Stimulated activated CD8-positive, alpha-beta memory T cell treated with anti-CD3 and anti-CD28 coated beads, Interleukin-15, amount 100 ng/mL, for 4 hours (primary cell): ENCODE measurements at places on chromosomes 7 and 10.

- DNase-seq = no peak
Observed at GRCh38 chr7:155466814-155467733, 9.1 kb downstream of the EN2 start.

DNA sequence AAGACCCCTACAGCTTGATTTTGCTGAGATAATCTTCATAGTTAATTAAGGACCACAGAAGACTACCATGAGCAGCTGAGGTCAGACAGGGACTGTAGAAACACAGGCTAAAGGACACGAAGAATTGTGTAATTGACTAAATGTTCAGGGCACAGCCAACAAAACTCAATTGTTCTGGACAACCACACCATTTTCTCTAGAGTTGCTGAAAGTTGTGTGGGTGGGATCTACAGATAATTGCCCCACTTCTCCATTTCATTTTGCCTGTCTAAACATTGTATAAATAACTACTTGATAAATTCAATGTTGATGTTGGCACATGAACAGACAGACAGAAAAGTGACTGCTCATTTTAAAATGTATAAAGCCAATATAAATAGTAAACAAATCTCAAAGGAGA is 39.0 kb upstream of the SLC16A12 start:
- no peak for DNase-seq

DNA sequence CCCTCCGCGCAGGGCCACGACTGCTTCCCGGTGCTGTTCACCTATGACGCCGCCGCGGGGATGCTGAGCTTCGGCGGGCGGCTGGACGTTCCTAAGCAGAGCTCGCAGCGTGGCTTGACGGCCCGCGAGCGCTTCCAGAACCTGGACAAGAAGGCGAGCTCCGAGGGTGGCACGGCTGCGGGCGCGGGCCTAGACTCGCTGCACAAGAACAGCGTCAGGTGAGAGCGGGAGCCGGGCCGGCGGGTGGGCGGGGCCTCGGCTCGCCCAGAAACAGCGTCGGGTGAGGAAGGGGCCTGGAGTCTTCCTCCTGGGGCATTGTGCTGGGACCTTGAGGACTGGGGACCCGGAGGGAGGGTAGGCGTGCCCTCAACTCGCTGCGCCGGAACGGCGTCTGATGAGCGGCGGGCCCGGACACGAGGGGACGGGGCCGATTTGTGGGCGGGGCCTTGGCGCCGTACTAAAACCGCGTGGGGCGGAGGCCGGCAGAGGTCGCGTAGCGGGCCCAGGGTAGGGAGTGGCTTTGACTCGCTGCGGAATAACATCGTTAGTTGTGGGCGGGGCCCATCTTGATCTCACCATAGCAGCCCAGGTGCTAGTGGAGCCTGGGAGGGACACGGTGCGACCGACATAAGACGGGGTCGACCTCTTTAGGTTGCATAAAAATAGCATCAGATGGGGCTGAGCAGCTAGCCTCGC is 15.6 kb downstream of the PDAP1 start:
- DNase-seq = peak; percentile 60

DNA sequence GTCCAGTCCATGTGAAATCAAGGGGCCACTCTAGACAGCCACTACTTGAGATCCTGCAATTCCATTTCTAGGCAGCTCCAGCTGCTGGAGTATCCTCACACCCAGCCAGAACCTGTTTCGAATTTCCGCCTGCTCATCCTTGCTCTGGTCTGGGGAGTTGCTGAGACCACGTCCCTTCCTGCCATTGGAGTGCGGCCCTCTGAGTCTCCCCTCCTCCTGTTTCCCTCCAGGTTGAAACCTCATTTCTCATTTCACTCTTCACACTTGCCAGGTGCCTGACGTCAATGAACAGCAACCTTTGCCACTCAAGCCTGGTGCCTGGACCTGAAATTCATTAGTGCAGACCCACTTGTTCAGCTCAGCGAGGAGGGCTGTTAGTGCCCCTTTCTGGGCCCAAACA is 307.5 kb upstream of the SHH start:
- DNase-seq = no peak

DNA sequence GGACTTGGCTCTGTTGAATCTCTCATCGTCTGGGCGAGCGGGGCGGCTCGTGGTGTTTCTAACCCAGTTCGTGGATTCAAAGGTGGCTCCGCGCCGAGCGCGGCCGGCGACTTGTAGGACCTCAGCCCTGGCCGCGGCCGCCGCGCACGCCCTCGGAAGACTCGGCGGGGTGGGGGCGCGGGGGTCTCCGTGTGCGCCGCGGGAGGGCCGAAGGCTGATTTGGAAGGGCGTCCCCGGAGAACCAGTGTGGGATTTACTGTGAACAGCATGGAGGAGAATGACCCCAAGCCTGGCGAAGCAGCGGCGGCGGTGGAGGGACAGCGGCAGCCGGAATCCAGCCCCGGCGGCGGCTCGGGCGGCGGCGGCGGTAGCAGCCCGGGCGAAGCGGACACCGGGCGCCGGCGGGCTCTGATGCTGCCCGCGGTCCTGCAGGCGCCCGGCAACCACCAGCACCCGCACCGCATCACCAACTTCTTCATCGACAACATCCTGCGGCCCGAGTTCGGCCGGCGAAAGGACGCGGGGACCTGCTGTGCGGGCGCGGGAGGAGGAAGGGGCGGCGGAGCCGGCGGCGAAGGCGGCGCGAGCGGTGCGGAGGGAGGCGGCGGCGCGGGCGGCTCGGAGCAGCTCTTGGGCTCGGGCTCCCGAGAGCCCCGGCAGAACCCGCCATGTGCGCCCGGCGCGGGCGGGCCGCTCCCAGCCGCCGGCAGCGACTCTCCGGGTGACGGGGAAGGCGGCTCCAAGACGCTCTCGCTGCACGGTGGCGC is at the start of gene EN2:
Gene EN2, plus strand, starts transcription at position 19 of the 767 bp plus-strand sequence. Its CDS starts 249 bp downstream, at position 268.
- no peak for DNase-seq
